ENCODE measurements at places on chromosomes 7 and 10.

GRCh38 chr10:22340329-22341189, 4.7 kb upstream of the SPAG6 start:
- DNase-seq = peak; percentile 42

DNA sequence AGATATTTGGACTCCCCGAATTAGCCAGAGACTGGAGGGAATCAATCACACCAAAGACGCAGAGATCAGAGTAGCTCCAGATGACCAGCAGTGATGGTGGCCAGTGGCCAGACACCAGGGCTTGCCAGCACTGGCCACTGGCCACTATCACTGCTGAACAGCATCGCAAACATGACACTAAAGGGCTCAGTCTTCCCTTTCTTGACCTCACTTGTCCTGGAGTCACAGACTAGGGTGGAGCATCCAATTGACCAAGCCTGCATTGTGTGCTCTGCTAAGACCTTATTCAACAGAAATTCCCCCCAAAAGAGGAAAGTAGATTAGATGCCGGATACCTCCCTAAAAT, 234.7 kb downstream of the CREB5 start:
- DNase-seq = no peak

GRCh38 chr10:29804025-29804852, 169.5 kb upstream of the SVIL start:
- DNase-seq = no peak

DNA sequence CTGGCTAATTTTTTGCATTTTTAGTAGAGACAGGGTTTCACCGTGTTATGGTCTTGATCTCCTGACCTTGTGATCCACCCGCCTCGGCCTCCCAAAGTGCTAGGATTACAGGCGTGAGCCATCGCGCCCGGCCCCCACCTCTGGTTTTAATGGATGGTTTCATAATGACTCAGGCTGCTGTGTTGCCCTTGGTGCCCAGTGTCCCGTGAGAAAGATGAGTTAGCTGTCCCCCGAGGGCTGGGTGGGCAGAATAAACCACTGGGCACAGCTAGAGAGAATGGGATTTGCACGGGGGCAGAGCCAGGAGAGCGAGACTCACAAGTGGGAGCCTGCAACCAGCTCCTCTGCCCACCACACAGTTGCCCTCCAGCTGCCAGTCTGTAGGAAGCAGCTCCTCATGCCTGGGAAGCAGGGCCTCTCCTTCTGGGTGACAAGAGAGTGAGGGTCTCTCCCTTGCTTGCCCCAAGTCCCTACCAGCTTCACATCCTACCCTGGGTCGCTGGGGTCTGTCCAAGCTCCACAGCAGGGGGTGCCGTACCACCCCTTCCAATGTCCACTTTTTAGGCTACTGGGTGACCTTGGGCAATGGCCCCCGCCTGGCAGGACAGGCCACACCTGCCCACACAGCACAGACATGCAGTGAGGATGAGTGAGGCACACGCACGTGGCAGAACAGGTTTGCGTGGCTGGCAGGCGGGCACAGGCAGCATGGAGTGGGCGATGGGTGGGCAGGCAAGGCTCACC, 16.1 kb upstream of the NDST2 start:
- DNase-seq = no peak

DNA sequence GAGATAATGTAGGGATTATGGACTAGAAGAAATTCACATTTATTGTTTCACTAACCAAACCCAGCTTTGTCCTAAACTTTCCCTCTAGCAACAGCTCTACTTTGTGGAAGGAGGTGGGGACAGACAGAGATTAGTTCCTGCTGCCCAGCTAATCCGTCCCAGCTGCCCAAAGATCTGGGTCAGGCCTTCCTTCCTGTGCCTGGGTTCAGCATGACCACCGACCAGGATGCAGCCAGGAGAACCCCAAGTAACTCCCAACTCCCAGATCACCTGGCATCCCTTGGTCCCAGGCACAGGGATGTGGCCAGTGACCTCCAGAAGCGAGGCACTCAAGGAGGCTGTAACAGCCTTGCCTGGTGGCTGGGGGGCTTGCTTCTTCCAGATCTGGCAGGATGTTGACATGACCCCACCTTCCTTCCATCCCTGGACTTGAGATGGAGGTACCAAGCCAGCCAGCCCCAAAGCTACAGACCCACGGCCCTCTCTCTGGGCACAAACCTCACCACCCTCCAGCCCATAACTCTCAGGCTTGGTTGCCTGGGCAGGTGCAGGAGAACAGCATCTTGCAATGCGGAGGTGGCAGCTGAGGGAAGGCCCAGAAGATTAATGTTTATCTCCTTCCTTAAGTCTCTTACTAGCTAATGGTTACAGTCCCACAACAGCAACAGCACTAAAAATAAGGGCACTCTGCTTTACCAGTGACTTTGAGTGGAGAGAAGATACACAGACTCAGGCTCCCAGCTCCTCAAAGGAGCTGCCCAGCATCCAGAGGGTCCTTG, 11.1 kb downstream of the CAMK2G start:
- DNase-seq = no peak

GRCh38 chr10:92180399-92180798, 110.5 kb downstream of the CPEB3 start:
- no peak for DNase-seq

- no peak for DNase-seq
Observed at GRCh38 chr10:106956216-106956915, 208.1 kb downstream of the SORCS1 start.

DNA sequence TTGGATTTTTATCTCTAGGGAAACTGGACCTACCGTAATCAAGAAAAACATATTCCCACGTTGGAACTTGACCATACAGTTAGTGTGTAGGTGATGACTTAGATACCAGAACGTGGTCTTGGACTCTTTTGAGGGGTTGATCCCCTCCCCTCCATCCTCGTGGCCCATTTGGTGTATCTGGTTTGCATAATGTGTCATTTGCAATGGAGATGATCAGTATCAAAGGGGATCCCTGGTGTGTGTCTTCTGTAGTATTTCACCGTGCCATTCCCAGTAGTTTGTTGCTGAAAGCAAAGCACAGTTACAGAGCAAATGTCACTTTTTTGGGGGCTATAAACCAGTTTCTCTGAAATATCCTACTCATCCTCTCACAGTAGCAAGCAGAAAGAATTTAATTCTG, 217.7 kb downstream of the TCF7L2 start:
- no peak for DNase-seq

DNA sequence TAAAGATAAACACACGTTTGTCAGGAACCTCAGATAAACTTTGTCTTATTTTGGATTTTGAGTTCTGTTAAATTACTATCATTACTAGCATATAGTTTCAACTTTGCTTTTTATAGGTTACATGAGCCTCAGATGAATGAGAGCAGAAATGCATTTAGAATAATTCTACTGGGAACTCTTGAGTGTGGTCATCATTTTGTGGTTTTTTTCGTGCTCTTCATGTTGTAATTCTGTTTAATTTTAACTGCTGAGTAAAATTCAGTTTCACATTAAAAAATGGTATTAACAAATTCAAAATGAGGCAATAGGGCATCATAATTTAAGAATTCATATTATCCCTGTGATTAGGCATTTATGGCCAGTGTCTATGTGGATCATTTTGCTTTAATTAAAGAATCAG, 72.9 kb downstream of the GNAI1 start:
- DNase-seq = no peak

GRCh38 chr7:152859781-152860191, 100.2 kb downstream of the ACTR3B start:
- DNase-seq = no peak

DNA sequence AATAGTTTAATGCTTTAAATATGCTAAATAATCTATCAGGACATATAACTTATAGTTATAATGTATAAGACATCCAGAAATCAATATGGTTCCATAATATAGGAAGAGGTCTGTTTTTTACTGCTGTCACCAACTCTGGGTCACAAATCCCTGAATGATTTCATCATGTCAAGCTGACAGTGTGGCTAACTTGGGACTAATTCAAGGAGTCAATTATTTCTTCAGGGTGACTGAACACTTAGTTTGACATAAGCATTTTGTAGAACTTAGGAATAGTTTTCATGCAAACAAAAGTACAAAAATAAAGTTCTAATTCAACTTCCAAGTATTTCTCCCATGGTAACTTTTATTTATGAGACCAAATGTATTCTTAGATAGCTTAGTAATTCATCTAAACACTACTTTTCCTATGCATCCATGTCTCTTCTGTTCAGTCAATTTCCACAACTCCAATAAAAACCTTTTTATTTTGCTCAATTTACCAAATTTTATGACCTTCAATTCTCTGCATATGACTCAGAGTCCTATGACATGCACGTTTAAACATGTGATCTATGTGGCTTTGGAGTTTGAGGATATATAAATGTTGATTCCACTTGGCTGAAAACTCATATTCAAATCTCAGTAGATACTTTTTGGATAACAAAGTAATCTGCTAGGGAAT, 40.3 kb upstream of the GNAT3 start:
- no peak for DNase-seq

GRCh38 chr10:88230251-88230650, 352.9 kb downstream of the RNLS start:
- DNase-seq = no peak

DNA sequence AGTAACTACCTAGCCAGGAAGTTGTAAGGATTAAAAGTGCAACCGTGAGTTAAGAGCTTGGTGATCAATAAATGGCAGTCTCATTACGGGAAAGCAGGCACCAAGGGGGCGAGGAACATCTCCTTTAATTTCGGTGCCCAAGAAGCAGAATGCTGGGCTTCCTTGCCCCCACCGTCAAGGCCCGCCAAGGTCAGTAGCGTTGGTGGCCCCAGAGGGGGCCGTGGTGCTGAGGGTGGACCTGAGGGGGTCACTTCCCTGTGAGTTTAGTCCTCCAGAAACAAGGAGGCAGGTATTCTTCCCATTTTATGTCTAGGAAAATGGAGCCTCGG, 408 bp upstream of the MINDY4 start:
- no peak for DNase-seq

DNA sequence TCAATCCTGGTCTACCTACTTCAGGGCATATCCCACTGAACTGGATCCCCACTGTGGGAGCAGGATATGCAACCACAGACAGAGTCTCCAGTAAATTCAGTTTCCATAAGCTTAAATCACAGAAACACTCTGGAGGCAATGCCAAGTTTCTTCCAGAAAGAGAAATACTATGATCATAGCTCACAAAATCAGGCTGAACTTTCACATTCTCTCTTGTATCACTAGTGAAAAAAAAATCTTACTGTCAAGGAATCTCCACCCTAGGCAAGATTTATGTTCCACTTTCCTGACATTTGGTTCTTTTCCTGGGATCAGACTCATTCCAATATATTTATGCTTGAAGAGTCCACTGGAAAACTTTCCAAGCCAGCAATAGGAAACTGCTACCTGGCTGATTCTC, 749.0 kb downstream of the SUGCT start:
- no peak for DNase-seq

GRCh38 chr7:124536156-124536762, 229.3 kb downstream of the GPR37 start:
- no peak for DNase-seq

DNA sequence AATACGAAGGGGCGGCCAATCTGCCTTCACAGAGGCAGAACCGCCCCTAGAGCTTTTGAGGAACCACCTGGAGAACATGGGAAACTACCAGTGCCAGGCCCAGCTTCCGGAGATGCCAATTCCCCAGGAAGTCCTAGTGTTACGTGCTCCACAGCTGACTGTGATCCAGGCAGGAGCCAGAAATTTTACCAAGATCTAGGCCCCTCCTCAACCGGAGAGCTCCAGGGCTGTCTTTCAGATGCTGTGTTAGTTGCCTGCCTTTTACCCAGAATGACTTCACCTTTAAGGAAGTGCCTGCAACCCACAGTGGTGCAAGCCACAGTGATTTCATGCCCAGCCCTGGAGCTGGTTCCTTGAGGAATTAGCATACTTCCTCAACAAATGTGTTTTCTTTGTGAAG, 62.9 kb downstream of the ELMO1 start:
- no peak for DNase-seq

DNA sequence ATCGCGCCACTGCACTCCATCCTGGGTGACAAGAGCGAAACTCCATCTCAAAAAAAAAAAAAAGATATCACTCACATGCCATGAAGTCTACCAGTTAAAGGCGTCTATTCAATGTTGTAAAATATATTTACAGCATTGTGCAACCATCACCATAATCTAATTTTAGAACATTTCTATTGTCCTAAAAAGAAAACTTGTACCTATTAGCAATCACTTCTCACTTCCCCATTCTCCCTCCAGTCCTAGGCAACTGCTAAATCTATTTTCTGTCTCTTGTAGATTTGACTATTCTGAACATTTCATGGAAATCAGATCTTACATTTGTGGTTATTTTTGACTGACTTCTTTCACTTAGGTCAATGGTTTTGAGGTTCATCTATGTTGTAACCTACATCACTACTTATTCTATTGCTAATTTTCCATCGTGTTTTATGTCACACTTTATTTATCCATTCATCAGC, 25.2 kb upstream of the OTUD1 start:
- DNase-seq = no peak

DNA sequence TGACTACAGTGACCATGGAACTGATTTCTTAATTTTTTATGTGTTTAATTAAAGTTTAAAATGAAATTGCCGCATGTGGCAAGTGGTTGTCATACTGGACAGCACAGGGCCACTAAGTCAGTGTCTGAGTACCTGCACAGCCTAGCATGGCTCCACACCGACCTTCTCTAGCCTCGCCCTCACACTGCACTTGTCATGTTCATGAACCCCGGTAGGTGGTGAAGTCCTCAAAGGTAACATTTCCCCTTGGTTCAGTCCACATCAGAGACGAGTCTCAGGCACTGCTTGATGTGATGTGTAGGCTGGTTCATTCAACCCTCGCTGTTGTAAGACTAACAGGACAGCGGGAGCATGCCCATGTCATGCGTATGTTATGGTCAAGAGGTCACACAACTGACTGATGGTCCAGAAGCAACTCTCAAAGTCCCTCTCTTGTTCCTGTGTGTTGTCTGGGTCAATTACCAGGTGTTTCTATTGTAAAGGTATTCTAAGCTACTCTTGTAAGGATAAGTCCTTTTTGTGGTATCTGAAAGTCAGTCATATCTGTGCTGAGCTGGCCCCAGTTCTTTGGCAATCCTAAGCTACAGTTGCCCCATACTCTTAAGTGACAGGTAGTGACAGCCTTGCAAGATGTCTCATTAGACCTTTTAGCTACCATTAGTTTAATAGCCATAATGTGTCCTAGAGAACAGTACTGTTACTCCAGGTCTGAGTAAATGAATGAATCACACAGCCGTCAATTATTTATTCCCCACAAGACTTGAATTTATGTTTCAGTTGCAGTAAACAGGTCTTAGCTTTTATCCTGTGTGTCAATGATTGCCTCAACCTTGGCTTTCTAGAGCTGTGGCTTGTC, 32.9 kb upstream of the ZC3HAV1L start:
- DNase-seq = peak; percentile 25

- DNase-seq = no peak
Observed at GRCh38 chr10:110239892-110240291, 32.5 kb downstream of the MXI1 start.
